Naive thymus-derived CD4-positive, alpha-beta T cell (primary cell): ENCODE measurements at places on chromosomes 16 and 17.

GRCh38 chr16:85394456-85395206, 218.5 kb upstream of the GSE1 start:
- no peak for DNase-seq

DNA sequence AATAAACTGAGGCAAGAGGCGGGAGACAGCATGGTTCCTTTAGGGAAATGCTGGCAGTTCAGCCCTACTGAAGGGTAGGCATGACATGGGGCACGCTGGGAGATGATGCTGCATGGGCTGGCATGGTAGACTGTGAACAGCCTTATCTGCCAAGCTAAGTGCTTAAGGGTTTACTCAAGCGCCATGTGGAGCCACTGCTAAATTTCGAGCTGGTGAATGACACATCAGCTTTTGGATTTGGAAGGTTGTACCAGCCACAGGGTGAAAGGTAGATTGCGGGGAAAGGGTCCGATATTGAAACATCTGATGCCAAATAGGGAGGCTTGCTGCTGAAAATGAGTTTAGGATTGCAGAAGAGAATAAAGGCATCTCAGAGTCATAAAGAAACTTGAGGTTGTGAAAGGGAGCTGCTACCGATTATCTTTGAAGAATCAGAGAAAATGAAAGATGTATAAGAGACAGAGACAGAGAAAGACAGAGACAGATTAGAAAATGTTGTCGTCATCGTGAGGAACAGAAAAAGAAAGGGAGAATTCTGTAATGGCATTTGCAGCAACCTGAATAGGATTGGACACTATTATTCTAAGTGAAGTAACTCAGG, 16.3 kb downstream of the PIK3R5 start:
- DNase-seq = no peak

DNA sequence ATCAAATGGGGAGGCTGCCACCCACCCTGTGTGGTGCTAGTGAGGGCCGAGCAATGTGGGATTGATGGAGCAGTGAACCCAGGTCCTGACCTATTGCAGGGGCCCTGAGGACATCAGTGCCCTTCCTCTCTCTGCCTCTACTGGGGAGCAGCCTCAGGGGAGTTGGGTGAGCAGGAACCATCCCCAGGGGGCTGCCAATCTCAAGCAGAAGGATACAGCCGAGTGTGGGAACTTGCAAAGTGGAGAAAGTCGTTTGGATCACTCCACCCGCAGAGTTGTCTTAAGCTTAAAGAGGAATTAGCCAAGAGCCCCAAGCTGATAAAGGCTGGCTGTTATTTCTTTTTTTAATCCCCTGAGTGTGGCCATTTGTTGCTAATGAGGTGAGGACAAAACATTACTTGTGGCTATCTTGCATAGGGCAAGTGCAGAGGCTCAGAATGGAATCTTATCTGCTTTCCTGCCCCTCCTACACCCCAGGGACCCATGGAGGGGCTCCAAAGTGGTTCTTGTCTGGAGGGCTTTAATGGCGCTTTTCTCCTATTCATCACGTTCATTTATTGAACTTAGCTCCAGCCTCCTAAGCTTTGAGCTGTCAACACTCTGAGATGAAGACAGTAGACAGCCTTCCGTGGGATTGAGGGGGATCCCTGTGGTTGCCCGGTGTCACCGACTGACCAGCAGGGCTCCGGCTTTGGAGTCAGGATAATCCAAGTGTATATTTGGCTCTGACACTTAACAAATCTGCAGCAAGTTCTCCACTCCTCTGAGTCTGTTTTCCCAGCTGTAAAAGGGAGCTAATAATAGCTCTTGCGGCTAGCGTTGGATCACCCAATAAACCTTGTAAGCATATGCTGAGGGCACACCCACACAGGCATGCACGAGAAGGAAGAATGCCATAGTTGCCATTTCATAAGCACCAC, 45.1 kb downstream of the MYH11 start:
- DNase-seq = no peak

- no peak for DNase-seq
These were observed 60.6 kb upstream of the DHX40 start for GRCh38 chr17:59504821-59505220.

GRCh38 chr16:49203361-49203760, 78.3 kb downstream of the CBLN1 start:
- DNase-seq = no peak

- no peak for DNase-seq
These were observed 309.0 kb upstream of the IRX3 start for GRCh38 chr16:54595621-54596020.

DNA sequence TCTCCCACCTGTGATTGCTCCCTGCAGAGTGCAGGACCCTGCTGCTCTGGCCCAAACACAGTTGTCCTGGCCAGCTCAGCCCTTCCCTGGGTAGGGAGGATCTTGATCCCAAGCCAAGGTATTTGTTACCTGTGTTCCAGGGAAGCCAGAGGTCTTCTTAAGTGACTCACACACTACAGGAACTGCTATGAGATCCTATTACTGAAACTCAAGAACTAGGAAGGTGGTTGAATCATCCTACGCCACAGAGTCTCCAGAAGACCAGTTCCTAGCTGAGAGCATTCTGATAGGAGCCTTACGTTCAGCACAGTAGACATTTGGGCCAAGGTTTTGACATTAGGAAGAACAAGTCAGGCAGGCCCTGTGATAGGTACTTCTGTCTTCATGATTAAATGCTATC, 12.0 kb downstream of the CHST6 start:
- no peak for DNase-seq

GRCh38 chr17:76899414-76899813, 31.2 kb downstream of the MGAT5B start:
- DNase-seq = no peak

GRCh38 chr16:77856438-77857160, 68.2 kb downstream of the VAT1L start:
- DNase-seq = no peak

DNA sequence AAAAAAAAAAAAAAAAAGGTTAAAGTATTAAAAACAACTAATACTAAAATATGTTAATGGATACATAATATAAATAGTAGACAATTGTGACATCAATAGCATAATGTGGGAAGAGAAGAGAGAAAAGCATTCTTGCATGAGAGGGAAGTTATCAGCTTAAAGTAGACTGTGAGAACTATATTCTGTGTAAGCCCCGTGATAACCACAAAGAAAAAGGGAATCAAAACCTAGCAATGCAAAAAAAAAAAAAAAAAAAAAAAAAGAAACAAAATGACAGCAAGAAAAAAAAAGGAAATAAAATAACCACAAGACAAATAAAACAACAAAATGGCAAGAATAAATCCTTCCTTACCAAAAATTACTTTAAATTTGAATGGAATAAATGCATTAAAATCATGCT, 39.8 kb upstream of the MYLK3 start:
- DNase-seq = no peak

- no peak for DNase-seq
These were observed 109.1 kb downstream of the PRKCA start for GRCh38 chr17:66411520-66411919.

- no peak for DNase-seq
These were observed 229.6 kb downstream of the PARN start for GRCh38 chr16:14400285-14400977.

- DNase-seq = no peak
These were observed 47.6 kb upstream of the MON1B start for GRCh38 chr16:77143364-77143763.

DNA sequence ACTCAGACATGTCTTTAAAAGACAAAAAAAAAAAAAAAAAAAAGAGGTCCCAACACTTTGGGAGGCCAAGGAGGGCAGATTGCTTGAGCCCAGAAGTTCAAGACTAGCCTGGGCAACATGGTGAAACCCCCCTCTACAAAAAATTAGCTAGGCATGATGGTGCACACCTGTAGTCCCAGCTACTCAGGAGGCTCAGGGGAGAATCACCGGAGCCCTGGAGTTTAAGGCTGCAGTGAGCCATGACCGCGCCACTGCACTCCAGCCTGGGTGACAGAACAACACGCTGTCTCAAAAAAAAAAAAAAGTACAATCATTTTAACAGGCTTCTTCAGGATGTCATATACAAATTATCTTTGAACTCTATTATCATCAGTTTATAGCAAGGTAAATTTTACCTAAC, 22.0 kb downstream of the C16orf87 start:
- DNase-seq = no peak

DNA sequence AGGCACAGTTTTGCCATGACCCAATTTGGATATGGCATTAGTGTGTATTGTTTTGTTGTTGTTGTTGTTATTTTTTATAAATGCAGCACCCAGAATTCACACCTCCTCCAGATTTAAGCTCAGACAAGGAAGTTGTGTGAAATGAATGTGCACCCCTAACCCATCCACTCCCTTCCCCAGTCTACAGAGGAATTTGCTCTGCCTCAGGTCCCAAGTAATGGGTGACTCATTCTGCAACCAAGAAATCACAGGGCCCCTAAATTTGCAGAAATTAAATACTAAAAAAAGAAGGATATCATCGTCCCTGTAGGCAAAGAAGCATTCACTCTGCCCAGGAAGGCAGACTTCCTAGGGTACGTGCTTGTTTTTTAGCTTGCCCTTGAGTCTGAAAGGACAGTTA, 62.3 kb downstream of the CLEC16A start:
- no peak for DNase-seq

GRCh38 chr16:2186064-2186463, 10.3 kb downstream of the CASKIN1 start:
- DNase-seq = no peak

DNA sequence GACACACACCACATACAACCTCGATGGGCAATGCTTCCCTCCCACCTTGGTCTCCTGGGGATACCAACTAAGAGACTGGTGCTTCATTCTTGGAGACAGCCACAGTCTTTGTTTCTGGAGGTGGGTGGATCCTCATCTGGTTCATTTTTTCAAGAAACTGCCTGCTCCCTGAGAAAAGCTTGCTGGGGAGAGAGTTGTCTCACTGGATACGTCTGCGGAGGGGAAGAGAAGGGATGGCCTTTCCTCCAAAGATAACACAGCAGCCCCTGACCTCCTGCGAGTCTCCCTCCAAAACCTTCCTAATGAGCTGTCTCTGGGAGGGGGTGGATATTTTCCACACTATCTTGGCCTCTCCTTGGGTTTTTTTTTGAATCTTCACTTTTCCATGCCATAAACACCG, 221.2 kb downstream of the SOX9 start:
- DNase-seq = no peak

- peak; percentile 55 for DNase-seq
These were observed 124.1 kb downstream of the PRKCA start for GRCh38 chr17:66426397-66427033.

- no peak for DNase-seq
These were observed 1.7 kb upstream of the MRM1 start for GRCh38 chr17:36599546-36600250.

- DNase-seq = peak; percentile 71
These were observed at the start of gene C17orf75 for GRCh38 chr17:32341857-32342602. C17orf75 (minus strand) TSS chr17:32342173; CDS start chr17:32342139, 34 bp downstream.

GRCh38 chr17:60792250-60792898, 114.7 kb downstream of the BCAS3 start:
- no peak for DNase-seq

DNA sequence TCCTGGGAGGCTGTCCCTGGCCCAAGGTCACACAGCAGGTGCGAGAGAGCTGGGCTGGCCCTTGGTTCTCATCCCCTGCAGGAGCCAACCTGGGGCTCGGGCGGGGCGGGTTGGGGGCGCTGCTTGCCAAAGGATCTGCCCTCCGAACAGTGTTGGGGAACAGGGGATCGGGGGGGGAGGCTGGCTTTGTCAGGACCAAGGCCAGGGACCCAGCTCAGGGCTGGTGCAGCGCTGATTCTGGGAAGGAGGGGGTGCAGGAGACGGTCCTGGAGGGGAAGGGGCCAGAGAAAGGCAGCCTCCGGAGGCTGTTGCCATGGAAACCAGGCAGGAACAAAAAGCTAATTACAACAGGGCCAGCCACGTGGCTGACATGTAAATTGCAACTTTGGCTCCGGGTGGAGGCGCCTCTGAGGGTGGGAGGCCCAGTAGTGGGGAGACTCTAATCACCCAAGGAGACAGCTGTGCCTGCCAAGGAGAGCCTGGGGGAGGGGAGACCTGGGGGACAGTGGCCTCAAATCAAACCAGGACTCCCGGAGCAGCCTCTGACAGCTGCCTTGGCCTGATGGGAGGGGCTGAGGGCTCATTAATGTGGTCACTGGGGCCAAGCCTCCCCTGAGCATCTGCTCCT, 1.3 kb downstream of the TUBB3 start:
- peak; percentile 44 for DNase-seq

GRCh38 chr17:59469786-59470485, 95.5 kb upstream of the DHX40 start:
- DNase-seq = no peak

DNA sequence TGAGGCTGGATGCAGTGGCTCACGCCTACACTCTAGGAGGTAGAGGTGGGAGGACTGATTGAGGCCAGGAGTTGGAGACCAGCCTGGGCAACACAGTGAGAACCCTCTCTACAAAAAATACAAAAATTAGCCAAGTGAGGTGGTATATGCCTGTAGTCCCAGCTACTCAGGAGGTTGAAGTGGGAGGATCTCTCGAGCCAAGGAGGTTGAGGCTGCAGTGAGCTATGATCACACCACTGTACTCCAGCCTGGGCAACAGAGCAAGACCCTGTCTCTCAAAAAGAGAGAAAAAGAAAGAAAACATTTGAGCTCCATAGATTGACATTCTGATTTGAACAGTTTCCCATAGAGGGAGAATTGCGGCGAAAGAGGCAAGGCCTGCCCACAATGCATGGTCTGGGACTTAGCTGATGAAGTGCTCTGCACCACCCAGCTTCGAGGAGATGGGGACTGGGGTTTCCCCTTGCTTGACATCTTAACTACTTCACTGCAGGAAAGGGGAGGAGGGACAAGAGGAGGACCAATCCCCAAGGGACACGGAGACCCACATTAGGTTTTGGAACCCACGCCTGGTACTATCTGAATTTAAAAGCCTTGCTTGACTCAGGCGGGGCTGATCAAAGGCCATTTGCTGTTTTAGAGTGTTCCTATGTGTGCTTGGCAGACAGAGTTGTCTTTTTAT, 21.7 kb downstream of the MSI2 start:
- DNase-seq = no peak

GRCh38 chr16:9008601-9009260, 45.0 kb upstream of the USP7 start:
- peak; percentile 60 for DNase-seq

GRCh38 chr16:47037396-47037745, 63.9 kb upstream of the DNAJA2 start:
- DNase-seq = peak; percentile 11

DNA sequence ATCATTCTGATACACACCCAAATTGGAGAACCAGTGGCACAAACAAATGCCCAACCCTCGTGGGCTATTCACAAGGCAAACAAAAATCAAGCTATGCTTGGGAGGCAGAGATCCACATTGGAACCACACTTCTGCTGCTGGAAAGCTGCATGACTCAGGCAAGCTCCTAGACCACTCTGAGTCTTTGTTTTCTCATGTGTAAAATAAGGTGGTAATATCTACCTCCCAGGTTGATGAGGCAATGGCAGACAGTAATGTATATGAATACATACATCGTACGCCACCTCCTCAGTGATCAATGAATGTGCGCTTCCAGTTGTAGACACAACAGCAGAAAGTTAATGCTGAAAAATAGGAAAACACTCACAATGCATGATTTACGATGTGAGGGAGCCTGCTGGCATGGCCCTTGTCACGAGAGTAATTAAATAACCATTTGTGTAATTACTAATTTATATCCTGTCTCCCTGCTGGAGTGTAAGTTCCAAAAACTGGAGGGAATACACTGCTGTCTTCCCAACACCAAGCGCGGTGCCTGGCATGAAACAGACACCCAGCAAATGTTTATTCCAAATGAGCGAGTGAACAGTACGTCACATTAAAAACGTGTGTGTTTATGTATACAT, 69.9 kb upstream of the HSBP1 start:
- no peak for DNase-seq

- DNase-seq = no peak
These were observed 41.9 kb upstream of the SDK2 start for GRCh38 chr17:73686126-73686525.
